ENCODE measurements at places on chromosomes 12 and 14.
A peak's percentile ranks its signal among the peaks of the same experiment; 100 is the strongest.

DNA sequence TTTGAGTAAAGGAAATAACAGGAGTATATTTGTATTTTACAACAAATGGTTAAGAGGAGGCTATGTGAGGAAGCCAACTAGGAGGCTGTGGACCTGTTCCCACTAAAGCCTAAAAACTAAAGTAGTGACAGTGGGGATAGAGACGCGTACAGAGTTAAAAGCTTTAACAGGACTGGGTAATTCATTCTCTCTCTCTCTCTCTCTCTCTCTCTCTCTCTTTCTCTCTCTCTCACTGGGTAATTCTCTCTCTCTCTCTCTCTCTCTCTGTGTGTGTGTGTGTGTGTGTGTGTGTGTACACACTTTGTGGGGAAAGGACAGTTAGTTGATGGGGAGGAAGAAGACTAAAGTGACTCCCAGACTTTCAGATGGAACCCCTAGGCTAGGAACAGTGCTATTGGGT, 16.3 kb downstream of the ERC1 start:
- no peak for DNase-seq

DNA sequence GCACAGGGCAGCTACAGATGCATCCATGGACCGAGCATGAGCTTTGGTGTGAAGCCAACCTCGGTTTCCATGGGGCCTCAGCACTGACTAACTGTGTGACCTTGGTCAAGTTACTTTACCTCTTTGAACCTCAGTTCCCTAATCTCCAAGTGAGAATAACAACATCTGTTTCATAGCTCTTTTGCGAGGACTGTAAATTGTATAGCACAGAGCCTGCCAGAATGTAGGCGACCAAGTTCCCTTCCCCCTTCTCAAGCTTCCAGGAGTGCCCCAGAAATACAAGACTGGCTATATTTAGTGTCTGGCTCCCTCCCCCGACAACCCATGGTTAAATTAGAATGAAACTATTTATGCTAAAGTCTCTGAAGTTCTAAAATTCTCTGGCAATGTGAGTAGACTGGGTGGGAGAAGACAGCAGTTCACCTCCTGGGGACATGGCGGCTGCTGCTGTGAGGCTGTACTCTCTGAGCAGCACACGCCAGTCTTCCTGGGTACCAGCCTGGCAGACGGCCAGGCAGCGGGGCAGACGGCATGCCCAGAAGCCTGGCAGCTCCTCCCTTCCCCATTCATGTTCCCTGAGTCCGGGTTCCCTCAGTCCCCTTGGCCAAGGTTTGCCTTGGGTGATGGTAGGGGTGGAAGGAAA, 22.0 kb upstream of the TMED10 start:
- peak; percentile 43 for DNase-seq

DNA sequence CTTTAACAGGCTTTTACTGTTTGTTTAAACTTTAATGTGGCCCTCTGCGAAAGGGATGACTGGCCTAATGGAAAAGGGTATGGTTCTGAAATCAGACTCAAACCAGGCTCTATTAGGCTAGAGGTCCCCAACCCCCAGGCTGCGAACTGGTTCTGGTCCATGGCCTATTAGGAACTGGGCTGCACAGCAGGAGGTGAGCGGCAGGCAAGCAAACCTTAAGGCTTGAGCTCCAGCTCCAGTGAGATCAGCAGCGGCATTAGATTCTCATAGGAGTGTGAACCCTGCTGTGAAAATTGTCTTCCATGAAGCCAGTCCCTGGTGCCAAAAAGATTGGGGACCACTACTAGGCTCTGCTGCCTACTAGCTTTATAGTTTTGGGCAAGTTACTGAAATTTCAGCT, 11.1 kb downstream of the GALNT4 start:
- DNase-seq, result no peak

DNA sequence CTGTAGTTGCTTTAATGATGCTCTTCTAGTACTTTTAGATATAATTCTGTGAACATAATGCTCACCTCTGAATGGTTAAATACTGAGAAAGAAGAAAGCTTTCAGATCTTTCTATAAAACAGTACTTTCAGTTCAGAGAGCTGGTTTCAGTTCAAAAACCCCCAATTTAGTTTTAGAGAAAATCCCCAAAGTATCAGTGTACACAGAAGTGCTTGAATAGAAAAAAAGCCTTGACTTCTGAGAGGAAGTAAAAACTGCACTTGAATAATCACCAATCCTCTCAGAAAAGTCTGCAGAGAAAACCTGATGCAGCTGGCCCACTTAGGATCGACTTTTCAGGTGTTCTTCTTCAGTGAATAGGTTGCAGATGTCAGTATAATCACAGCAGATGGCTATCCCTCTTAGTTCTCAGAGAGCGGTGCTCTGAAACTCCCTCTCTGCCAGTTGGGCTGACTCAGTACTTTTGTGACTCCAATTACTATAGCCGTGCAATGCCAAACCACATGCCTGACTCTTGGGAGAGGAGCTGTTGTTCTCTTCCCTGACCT, 616.3 kb downstream of the LRFN5 start:
- DNase-seq, result peak; percentile 63

Measured in right hindlimb (tissue), 1 donor.